ENCODE measurements at places on chromosomes 5 and 9.

DNA sequence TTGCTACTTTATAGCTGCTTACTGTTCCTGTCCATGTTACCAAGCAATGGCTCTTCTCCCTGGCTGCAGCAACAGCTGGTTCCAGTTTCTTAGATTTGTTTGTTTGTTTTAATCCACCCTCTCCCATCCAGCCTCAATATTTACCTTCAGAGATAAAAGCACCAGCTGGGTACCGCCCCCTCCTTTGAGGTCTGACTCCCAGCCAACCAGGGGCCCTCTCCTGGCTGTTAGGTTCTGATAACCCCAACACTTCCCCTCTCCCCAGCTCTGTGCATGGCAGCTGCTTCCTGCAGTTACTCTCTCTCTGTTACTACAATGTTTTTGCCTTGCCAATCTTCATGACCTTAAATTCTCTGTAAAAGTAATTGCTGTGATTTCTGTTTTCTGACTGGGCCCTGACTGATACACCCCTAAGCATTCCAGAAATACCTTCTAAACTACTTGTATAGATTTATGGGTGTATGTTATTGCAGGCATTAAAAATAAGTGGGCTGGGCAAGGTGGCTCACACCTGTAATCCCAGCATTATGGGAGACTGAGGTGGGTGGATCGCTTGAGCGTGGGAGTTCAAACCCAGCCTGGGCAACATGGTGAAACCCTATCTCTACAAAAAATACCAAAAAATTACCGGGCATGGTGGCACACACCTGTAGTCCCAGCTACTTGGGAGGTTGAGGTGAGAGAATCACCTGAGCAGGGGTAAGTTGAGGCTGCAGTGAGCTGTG is 2.6 kb upstream of the GCNT1 start:
- no peak for DNase-seq

DNA sequence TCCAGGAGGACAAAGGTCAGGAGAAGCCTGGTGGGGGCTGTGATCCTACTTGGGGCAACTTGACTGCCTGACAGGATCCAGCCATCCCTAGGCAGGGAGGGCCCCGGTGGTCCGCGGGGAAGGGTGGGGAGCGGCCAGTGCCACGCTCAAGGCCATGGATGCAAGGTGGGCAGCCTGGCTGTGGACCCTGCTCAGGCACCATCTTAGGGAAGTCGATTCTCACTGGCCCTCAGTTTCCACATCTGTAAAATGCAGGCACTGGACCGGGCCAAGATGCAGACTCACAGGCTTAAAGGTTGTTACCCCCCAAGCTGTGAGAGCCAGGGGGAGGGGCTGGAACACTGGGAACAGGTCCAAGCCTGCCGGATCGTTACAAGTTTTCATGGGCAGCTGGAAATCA is 8.7 kb upstream of the DOLPP1 start:
- DNase-seq = no peak

DNA sequence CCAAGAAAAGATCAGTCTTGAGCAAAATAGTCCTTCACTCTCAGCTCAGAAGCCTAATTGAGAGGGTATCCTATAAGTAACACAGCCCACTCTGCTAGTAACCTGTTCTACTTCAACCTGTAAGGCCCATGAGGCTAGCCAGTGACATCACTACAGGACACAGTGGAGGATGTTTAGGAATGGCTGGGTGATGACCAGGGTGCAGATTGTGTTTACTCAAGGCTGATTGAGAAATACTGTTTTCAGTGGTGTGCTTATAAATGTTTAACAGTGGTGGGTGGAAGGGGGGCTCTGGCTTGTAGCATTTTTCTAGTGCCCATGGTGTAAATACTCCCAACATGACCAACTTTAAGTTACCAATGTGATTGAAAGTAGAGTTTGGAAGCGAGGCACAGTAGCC is 159.8 kb upstream of the CCDC152 start:
- no peak for DNase-seq

DNA sequence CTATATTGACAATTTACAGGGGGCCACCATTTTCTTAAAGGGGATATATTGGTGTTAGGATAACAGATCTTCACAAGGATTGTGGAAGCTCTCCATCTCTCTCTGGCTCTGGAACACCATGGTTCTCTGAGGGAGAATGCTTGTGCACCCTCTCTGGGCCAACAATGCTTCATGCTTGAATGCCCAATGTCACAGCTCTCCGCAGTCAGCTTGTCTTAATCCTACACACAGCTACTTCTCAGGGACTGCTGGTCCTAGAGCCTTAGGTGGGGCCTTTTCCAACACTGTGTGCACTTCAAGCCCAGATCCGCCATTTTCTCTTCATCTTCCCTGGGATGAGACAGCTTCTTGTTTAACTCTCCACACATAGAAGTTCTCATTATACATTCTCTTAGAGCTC is 6.9 kb upstream of the PDLIM4 start:
- DNase-seq = peak; percentile 15

GRCh38 chr9:127248241-127248640 is 16.3 kb upstream of the GARNL3 start:
- no peak for DNase-seq

GRCh38 chr5:154528005-154528594 is 50.1 kb upstream of the HAND1 start:
- no peak for DNase-seq

DNA sequence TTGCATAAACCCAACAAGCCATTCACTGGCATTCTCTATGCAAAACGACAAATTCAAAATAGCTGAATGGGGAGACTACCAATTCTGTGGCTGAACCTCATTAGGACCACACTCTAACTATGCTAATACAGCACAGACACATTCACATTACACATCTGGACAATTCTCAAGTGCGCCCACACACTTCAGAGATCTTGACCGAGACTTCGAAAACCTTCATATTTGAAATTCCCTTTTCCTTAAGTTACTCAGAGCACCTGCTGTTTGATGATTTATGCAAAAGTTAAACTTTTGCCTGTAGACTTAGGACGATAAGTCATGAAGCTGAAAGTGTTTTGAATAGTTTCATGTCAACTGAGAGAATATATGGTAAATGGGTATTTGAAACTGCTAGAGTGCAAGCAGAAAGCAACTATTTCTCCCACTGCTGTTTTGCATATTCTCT is 111.9 kb downstream of the FBN2 start:
- DNase-seq = no peak

GRCh38 chr5:148003226-148003625 is 60.6 kb upstream of the SPINK5 start:
- no peak for DNase-seq

DNA sequence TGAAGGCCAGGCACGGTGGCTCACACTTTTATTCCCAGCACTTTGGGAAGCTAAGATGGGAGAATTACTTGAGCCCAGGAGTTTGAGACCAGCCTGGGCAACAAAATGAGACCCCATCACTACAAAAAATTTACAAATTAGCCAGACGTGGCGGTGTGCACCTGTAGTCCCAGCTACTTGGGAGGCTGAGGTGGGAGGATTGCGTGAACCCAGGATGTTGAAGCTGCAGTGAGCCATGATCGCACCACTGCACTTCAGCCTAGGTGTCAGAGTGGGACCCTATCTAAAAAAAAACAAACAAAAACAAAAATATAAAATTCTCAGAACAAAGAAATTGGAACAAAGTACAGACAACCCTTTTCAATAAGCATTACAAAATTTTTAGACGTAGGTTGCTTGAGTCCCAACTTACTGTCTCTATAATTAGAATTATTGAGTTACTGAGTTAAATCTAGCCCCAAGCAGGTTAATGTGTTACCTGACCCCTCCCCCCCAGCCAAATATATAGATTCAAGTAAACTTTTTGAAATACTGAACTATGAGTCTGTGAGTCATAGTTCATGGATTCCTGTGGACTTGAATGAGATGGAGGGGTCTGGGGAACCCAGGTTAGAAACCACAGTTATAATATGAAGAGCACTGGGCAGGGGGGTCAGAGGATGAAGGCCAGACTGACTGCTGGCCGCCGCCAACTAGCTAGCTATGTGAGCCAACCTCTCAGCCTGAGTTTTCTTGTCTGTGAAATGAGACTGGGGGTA is 173.1 kb downstream of the AOPEP start:
- DNase-seq = no peak

DNA sequence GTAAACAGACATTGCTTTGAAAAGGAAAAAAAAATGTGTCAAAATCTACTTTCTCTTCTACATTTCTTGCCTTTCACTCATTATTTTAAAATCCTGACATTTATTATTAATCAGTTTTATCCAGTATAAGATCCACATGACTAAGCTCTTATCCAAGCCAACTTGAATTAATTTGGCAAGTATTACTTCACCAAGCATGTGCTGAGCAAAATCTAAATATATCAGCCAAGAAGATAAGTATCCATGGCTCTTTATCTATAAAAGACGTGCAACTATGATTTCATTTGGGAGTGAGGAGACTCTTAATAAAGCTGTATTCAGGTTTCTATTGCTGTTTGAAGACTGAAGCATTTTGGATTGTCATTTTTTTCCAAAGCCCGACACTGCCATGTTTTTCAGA is 221.3 kb downstream of the TRIM36 start:
- DNase-seq = no peak

DNA sequence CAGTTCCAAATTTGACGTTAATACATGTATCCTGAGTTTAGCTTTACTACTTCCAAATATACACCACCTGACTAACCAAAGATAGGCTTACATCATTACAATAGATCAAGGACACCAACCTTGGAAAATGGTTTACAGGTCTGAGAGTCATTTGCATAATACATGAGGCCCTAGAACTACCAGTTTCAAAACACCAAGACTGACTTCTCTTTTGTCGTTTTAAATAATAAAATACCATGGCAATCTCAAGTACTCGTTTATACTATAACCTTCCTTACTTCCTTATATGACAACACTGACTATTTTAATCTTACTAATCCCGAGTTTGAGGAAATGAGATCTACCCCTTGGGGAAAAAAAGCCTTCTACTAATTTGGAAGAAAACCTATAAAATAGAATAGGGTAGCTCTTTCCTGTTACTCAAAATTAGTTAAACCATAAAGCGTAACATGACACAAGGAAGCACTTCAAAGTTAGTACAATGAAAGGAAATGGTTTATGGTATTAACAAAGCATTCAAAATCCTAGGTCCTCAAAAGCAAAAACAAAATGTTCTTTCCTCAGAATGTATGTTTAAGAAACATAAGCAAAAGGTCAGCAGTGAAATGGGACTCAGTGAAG is 42.1 kb downstream of the UBQLN1 start:
- no peak for DNase-seq

DNA sequence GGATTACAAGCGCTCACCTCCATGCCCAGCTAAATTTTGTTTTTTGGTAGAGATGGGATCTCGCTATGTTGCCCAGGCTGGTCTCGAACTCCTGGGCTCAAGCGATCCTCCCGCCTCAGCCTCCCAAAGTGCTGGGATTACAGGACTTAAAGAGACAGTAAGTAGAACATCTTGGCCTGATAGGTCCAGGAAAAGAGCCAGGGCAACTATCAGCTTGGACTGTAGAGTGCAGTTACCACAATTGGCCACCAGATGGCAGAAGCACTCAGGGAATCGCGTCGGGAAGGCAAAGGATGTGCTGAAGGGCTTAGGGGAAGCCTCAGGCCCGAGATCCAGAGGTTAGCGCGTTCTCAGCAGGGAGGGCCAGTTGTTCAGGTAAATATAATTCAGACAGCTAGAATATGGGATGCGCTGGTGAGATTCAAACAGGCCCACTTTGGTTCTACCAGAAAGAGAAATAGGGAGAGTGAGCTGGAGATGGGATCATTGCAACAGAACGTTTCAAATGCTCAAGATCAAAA is 21.5 kb downstream of the C9orf57 start:
- peak; percentile 87 for DNase-seq

- no peak for DNase-seq
These were observed 402.9 kb downstream of the ENC1 start for GRCh38 chr5:74237571-74238145.

- DNase-seq = no peak
These were observed 30.6 kb upstream of the TMED7 start for GRCh38 chr5:115656404-115656803.

DNA sequence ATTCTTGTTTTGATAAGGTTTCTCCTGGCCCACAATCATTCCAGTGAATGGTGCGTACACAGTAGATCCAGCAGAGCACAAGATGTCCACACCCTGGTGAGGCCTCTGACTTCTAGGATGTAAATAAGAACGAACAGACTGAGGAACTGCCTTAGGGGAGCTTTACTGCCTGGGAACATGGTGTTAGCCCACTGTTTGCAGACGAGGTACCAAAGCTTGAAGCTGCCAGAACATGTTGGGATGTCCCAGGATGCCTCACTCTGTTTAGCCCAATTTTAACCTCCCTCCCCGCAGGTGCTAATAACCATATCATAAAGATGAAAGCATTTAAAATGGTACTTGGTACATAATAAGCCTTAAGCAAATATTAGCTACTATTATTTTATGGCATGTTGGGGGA is 3.5 kb downstream of the LECT2 start:
- no peak for DNase-seq

- DNase-seq = peak; percentile 5
These were observed 59.6 kb upstream of the SLC27A6 start for GRCh38 chr5:128905568-128906110.

All from retina (tissue), 1 donor.